Cardiac muscle cell (in vitro differentiated cells and primary cell): ENCODE measurements at places on chromosomes 4 and X. TPM values are rescaled to one million over a fixed set of nuclear protein-coding genes. Genes with fewer than 3 reads are reported as not detected.

Gene BEX1
- 102 and 179 TPM in 2 replicates for total RNA-seq

Gene PWWP3B
- total RNA-seq = 20.9 and 25.3 TPM in 2 replicates

Gene LDB2
- total RNA-seq = 7.4 and 12.4 TPM in 2 replicates

Gene CLDN22
- total RNA-seq = not detected in 2 replicates

Gene ANK2
- total RNA-seq = 148 and 190 TPM in 2 replicates

Gene TRPC5OS
- 0.04 TPM in 1 of 2 replicates, not detected in the other for total RNA-seq

Gene SMIM31
- not detected in 2 replicates for total RNA-seq

DNA sequence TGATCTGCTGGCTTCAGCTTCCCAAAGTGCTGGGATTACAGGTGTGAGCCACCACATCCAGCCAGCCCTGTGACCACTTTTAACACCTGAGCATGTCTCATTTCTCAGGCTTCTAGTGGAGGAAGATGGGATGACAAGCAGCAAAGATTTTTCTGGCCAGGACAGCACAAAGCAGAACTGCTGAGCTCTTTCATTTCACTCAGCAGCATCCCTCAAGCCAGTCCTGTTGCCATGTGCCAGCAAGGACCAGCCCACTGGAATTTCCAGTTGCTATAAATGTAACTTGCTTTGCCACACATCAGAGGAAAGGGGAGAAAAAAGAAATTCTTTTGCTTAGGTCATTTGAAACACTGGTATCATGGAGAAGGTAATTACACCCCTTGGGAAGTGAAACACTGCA, 75.9 kb downstream of the SLC9A7 start:
- no peaks in the 10 kb centered on the region for H3K27me3 ChIP-seq
- H3K4me3 ChIP-seq = no peak overlapping the region
- no peaks in the 10 kb centered on the region for H3K4me1 ChIP-seq
- no peak for DNase-seq
- H3K27ac ChIP-seq = no peak overlapping the region
- H3K36me3 ChIP-seq = no peaks in the 10 kb centered on the region

- no peak overlapping the region for H3K27ac ChIP-seq
- peak; percentile 15 for DNase-seq
- no peaks in the 10 kb centered on the region for H3K4me1 ChIP-seq
- no peak overlapping the region for H3K4me3 ChIP-seq
Measured at GRCh38 chrX:18617407-18617750, 54.5 kb downstream of the RS1 start.

GRCh38 chr4:41319553-41319952, 62.8 kb downstream of the UCHL1 start:
- H3K27ac ChIP-seq = no peak overlapping the region
- peaks cover 86% of the 10 kb centered on the region for H3K27me3 ChIP-seq
- H3K4me3 ChIP-seq = no peak overlapping the region
- H3K36me3 ChIP-seq = no peaks in the 10 kb centered on the region

GRCh38 chrX:129690435-129690834, 35.7 kb upstream of the APLN start:
- no peak overlapping the region for H3K27ac ChIP-seq
- no peaks in the 10 kb centered on the region for H3K36me3 ChIP-seq
- no peaks in the 10 kb centered on the region for H3K27me3 ChIP-seq
- no peak overlapping the region for H3K4me3 ChIP-seq

DNA sequence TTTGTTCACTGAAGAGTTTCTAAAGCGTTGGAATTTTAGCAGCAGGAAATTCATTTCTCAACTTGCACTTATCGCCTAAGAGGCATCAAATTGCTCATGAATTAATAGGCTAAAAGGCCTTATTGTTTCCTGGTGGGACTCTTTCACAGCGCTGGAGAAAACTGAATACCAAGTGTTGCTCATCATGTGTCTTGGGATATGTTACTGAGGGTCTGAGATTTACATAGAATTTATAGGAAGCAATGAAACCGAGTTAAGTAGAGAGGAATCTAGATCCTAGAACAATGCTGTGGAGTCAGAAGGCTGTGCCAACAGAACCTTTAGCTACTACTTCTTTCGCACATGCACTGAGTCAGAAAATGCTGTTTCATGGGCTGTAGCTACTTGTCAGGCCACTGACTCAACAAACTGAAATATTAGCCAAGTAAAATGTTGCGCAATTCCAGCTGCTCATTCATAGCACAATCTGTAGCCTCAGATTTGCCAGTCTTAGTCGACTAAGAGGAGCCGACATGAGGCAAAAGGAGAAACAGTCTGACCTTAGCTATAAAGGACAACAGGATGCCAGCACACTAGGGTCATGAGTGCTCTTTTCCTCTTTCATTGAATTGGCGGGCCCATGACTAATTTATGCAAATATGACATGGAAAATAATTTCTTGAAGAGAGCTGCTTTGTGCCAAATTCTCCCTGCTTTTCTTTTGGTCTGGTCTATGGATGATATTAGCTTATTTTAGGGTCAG, 35.9 kb upstream of the CXCL8 start:
- no peaks in the 10 kb centered on the region for H3K36me3 ChIP-seq
- H3K4me1 ChIP-seq = no peaks in the 10 kb centered on the region
- no peaks in the 10 kb centered on the region for H3K27me3 ChIP-seq
- no peak overlapping the region for H3K27ac ChIP-seq
- peak; percentile 99 for DNase-seq

- peak; percentile 28 for DNase-seq
- no peak overlapping the region for H3K27ac ChIP-seq
- no peaks in the 10 kb centered on the region for H3K36me3 ChIP-seq
- peaks cover 23% of the 10 kb centered on the region for H3K27me3 ChIP-seq
- H3K4me3 ChIP-seq = no peak overlapping the region
- no peaks in the 10 kb centered on the region for H3K4me1 ChIP-seq
Measured at GRCh38 chr4:4182835-4183568, 43.7 kb downstream of the OTOP1 start.

DNA sequence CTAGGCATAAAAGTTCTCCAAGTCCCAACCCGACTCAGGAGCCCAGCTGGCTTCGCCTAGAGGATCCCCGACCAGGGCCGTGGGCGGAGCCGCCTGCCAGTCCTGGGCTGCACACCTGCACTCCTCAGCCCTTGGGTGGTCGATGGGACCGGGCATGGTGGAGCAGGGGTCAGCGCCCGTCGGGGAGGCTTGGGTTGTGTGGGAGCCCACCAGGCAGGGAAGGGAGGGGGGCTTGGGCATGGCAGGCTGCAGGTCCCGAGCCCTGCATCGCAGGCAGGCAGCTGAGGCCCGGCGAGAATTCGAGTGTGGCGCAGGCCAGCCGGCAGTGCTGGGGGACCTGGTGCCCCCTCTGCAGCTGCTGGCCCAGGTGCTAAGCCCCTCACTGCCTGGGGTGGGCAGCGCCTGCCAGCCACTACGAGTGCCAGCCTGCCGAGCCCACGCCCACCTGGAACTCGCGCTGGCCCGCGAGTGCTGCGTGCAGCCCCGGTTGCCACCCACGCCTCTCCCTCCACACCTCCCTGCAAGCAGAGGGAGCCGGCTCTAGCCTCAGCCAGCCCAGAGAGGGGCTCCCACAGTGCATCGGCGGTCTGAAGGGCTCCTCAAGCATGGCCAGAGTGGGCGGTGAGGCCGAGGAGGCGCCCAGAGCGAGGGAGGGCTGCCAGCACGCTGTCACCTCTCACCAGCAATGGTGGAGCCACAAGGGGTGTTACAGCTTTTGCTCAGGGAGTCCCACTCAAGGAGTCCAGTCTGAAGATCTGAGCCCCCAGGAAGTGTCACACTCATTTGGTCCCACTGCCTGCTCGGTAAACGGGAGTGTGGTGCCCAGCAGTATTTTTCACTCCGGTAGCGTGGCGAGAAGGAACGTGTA, 38.9 kb downstream of the SPRY1 start:
- H3K27me3 ChIP-seq = no peaks in the 10 kb centered on the region
- H3K4me3 ChIP-seq = no peak overlapping the region
- H3K4me1 ChIP-seq = no peaks in the 10 kb centered on the region
- H3K27ac ChIP-seq = no peak overlapping the region
- no peaks in the 10 kb centered on the region for H3K36me3 ChIP-seq
- no peak for DNase-seq

GRCh38 chr4:40838742-40839141, 89.0 kb downstream of the NSUN7 start:
- no peak overlapping the region for H3K27ac ChIP-seq
- no peak for DNase-seq
- no peaks in the 10 kb centered on the region for H3K27me3 ChIP-seq
- no peaks in the 10 kb centered on the region for H3K36me3 ChIP-seq
- H3K4me3 ChIP-seq = no peak overlapping the region

DNA sequence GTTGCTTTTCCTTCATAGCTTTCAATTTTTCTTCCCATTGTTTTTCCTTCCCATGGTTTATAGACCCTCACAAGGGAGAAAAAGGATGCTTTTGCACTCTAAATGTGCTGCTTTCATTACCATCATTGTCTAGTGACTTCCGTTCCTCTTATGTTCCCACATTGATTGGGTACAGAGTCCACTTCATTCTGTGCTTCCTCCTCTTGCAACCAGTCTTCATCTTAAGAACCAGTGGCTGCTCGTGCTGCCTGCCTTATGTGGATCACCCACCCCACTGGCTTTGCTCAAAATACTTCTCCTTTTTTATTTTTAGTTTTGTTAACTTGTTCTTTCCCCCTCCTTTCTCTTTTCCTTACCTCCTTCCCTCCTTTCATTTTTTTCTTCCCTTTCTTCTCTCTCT, 76.5 kb upstream of the BOD1L1 start:
- H3K4me3 ChIP-seq = no peak overlapping the region
- no peak for DNase-seq
- no peaks in the 10 kb centered on the region for H3K36me3 ChIP-seq
- H3K4me1 ChIP-seq = peaks cover 21% of the 10 kb centered on the region
- no peaks in the 10 kb centered on the region for H3K27me3 ChIP-seq
- no peak overlapping the region for H3K27ac ChIP-seq

GRCh38 chr4:155271557-155271956, 63.1 kb downstream of the NPY2R start:
- H3K27ac ChIP-seq = no peak overlapping the region
- H3K36me3 ChIP-seq = no peaks in the 10 kb centered on the region
- H3K27me3 ChIP-seq = no peaks in the 10 kb centered on the region
- no peaks in the 10 kb centered on the region for H3K4me1 ChIP-seq
- DNase-seq = peak; percentile 9

GRCh38 chr4:101155368-101155767, 192.0 kb downstream of the PPP3CA start:
- H3K4me3 ChIP-seq = no peak overlapping the region
- H3K27me3 ChIP-seq = no peaks in the 10 kb centered on the region
- no peak for DNase-seq

GRCh38 chrX:7050271-7050670, 97.2 kb upstream of the STS start:
- no peak overlapping the region for H3K4me3 ChIP-seq
- peaks cover 3% of the 10 kb centered on the region for H3K36me3 ChIP-seq
- no peaks in the 10 kb centered on the region for H3K27me3 ChIP-seq
- DNase-seq = no peak
- no peaks in the 10 kb centered on the region for H3K4me1 ChIP-seq

- H3K36me3 ChIP-seq = no peaks in the 10 kb centered on the region
- no peaks in the 10 kb centered on the region for H3K4me1 ChIP-seq
- DNase-seq = peak; percentile 70
Measured at GRCh38 chr4:8351931-8352367, 82.4 kb downstream of the HTRA3 start.

DNA sequence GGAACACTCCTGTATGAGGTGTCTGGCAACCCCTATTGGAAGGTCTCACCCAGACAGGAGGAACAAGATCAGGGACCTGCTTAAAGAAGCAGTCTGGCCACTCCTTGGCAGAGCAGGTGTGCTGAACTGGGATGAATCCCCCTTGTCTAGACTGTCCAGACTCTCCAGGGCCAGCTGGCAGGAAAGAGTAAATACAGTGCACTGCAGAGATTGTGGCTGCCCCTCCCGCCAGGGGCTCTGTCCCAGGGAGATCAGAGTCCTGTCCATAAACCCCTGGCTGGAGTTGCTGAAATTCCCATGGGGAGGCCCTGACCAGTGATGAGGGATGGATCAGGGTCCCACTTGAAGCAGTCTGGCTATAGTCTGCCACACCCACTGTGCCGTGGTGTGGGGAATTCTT, 17.7 kb downstream of the STPG2 start:
- no peak overlapping the region for H3K27ac ChIP-seq
- no peak for DNase-seq
- no peak overlapping the region for H3K4me3 ChIP-seq
- H3K4me1 ChIP-seq = no peaks in the 10 kb centered on the region
- H3K27me3 ChIP-seq = no peaks in the 10 kb centered on the region
- no peaks in the 10 kb centered on the region for H3K36me3 ChIP-seq

- no peaks in the 10 kb centered on the region for H3K36me3 ChIP-seq
- no peaks in the 10 kb centered on the region for H3K27me3 ChIP-seq
- DNase-seq = no peak
- no peak overlapping the region for H3K27ac ChIP-seq
- no peak overlapping the region for H3K4me3 ChIP-seq
- H3K4me1 ChIP-seq = no peaks in the 10 kb centered on the region
Measured at GRCh38 chrX:56790778-56791177, 61.7 kb downstream of the NBDY start.

GRCh38 chrX:10106806-10107205, 50.0 kb upstream of the CLCN4 start:
- H3K27ac ChIP-seq = no peak overlapping the region
- no peaks in the 10 kb centered on the region for H3K4me1 ChIP-seq
- H3K36me3 ChIP-seq = no peaks in the 10 kb centered on the region
- H3K27me3 ChIP-seq = no peaks in the 10 kb centered on the region
- no peak overlapping the region for H3K4me3 ChIP-seq

DNA sequence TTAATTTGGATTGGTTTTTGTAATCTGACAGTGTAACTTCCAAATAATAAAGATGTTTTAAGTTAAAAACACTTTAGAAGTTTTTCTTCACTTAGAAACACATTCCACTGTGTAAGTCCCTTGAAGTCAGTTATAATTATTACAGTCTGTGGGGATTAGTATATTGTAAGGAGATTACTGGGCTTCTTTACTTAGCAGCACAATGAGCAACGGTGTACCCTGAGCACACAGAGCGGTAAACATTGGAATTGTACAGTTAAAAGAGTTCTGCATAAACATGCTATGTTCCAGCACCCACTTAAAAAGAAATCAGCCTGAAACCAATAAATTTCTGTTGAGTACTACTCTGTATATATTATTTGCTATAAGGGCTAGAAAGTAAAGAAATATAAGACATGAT, 44.3 kb downstream of the CCSER1 start:
- no peak overlapping the region for H3K27ac ChIP-seq
- no peaks in the 10 kb centered on the region for H3K27me3 ChIP-seq
- H3K4me1 ChIP-seq = no peaks in the 10 kb centered on the region

- H3K4me1 ChIP-seq = no peaks in the 10 kb centered on the region
- H3K36me3 ChIP-seq = no peaks in the 10 kb centered on the region
- no peaks in the 10 kb centered on the region for H3K27me3 ChIP-seq
- no peak for DNase-seq
- H3K27ac ChIP-seq = no peak overlapping the region
Measured at GRCh38 chr4:19534159-19534558, 717.5 kb upstream of the SLIT2 start.
